ENCODE measurements at places on chromosomes 3 and 15.
A peak's percentile ranks its signal among the peaks of the same experiment; 100 is the strongest.

DNA sequence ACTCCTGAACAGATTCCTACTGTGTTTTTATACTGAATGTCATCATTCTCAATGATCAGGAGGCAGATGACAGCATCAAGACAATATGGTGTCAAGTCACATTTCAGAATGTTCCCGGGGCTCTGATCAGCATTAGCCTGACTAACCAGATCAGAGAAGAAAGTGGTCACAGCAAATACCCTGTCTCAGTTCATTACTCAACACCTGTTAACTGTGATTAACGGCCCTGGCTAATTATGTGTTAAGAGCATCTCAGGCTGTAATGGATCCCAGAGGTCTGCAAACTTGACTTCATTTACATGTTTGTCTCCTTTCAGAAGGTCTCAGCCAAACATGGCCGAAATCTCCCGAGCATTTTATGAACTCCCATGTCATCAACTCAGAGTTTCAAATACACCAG lies 833.7 kb downstream of the FHIT start:
- no peak for DNase-seq

GRCh38 chr3:61650276-61650675 lies 88.9 kb downstream of the PTPRG start:
- no peak for DNase-seq

GRCh38 chr15:93052090-93052879 lies 36.7 kb downstream of the RGMA start:
- DNase-seq, result no peak

DNA sequence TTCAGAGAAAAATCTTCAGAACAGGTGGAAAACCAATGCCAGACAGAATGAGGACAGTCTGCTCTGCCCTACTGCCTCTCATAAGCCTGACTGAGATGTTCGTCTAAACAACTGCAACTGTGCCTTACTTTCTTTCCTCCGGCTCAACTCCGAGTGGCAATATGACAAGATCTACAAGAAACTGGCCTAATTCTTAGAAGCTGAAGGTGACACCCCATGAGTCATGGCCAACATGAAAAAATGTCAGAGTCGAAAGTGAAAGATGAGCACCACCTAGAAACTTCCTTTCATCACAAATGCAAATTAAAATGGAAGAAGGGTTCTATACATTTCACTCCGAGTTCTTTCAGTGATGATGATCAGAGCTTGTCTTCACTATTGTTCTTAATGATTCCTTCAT lies 12.9 kb downstream of the PCYT1A start:
- DNase-seq, result peak; percentile 46

DNA sequence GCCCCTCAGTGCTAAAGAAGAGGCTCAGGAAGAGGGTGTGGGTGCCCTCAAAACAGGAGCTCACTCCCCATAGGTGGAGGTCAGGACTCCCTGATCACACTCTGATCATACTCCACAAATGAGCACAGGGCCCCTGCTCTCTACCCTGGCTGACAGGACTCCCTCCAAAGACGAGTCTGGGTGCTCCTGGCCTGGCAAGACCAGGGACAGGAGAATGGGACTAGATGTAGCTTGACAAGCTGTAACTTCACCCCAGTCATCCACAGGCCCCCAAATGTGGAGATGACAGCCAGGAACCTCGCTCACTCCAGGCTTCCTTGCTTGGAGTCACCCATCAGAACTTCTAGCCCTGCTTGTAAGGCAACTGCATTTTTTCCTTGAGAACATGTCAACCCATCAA lies 11.1 kb downstream of the SCN5A start:
- no peak for DNase-seq

DNA sequence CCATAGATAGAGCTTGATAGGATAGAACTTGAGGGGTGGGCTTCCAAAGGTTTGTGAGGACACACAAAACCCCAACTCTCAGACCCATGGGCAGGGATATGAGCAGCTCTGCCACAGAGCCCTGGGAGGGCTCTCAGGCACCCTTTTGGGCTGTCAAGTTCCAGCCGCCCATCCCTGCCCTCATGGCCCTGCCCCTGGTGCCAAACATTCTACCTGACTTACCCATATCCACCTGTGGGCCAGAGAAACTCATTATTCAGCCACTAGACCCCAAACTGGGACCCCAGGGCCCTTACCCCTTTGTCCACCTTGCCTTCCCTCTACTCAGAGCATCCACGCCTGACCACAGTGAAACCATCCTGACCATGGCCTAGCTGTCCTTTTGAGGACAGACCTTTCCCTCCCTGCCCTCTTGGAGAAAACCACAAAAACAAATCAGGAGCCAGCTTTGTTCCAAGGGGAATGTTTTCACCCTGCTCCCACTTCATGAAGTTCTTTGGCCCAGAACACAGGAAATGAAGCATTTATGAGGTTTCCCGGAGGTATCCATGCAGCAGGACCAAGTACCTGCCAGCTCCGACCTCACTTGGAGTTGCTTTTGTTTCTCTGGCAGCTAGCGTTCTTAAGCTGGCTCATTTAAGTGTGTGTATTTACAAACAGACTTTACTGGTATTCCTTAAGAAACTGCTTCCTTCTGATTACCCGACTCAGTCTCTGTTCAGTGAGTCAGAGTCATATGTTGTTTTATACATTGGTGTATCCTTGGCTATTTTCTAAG lies 34.2 kb upstream of the GALNT15 start:
- DNase-seq, result no peak

GRCh38 chr15:33565094-33565493 lies 254.3 kb downstream of the RYR3 start:
- no peak for DNase-seq

- no peak for DNase-seq
These were observed 151.1 kb downstream of the CTNNB1 start for GRCh38 chr3:41350441-41350840.

DNA sequence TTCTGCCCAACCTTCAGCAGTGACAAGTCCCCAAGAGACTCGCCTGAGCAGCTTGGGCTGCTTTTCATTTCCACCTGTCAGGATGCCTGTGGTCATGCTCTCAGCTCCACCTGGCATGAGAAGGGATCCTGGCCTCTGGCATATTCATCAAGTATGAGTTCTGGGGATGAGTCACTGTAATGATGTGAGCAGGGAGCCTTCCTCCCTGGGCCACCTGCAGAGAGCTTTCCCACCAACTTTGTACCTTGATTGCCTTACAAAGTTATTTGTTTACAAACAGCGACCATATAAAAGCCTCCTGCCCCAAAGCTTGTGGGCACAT lies 3.5 kb downstream of the MYD88 start:
- DNase-seq, result no peak
